Uterus (tissue), 4 donors: ENCODE measurements at places on chromosomes 4 and X. TPM values are rescaled to one million over a fixed set of nuclear protein-coding genes. Genes with fewer than 3 reads are reported as not detected.

- no peak for DNase-seq
These were observed 8.9 kb downstream of the BCLAF3 start for GRCh38 chrX:19981947-19982346.

DNA sequence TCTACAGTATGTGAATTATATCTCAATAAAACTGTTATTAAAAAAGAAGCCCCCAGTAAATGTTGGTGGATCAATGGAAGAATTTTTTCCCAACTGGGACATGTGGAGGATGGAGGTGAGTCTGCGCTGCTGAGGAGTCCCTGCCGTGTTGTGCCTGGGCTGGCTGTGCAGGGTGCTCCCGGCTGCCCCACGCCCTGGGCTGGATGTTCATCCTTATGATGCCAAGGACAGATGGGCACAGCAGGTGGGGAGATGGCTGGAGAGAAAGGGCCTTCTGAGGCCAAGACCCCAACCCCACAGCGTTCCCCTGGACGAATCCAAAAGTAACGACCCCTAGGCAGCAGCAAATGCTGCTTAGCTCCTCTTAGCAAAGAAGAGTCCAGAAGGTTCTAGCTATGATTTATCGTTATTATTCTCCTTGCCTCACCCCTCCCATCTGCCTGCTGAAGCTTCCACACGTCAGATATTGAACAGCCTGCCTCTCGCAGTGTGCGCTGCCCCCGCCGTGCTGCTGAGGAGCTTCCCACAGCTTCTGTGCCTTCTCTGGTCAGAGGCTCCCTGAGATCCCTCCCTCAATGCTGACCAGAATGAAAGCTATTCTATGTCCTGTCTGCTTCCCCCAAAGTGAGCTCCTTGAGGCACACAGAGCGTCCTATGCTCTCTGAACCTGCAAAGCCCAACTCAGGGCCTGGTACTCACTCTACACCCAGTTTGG lies 26.5 kb downstream of the HMX1 start:
- DNase-seq: no peak

DNA sequence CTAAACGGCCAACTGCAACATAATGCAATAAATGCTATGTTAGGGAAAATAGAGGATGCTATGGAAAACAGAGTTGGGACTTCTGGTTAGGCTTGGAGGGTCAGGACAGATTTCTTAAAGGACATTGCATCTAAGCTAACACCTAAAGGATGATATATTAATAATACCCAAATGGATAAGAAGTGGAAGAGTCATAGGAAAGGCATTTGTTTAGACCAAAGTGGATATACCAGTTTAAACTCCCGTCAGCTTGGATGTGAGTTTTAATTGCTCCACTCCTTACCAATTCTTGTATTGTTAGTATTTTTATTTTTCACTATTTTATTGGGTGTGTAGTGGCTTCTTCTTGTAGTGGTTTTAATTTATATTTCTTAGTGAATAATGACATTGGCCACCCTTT lies 93.9 kb downstream of the PTPN13 start:
- no peak for DNase-seq

The CNKSR2 gene
- 4.8 TPM for total RNA-seq

The TMEM35A gene
- total RNA-seq: 4.0 TPM

The MAGEA1 gene
- total RNA-seq: not detected

DNA sequence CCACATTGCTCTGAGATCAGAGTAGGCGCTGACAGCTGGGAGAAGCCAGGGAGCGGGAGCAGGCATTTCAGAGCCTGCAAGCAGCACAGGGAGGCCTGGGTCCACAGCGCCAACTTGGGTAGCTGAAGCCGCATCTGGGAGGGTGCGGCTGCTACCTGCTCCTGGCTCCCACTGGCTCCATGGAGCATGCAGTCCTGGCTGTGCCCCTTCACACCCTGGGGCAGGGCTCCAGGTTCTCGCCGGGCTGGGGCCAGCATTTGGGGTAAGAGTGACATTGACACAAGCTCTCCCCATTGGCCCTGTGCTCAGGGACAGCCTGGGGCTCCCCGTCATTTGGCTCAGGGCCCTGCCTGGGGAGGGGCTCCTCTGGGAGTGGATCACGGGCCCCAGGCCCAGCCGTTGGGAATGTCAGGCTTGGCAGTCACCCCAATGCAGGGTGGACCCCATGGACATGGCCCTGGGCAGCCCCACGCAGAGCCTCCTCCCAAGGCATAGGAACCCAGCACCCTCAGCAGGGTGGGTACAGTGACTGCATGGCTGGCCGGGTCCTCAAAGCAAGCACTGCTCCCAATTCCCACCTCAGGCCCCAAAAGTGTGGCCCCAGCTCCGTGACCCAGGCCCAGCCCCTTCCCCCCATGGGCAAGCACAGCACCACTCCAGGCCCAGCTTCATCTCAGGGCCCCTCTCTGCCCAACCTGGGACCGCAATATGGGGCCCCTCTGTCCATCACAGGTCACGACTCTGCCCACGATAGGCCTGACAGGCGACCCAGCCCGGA lies 82.4 kb downstream of the PRDM5 start:
- DNase-seq: no peak

- DNase-seq: no peak
These were observed 76.5 kb upstream of the SMARCAD1 start for GRCh38 chr4:94131212-94131611.

GRCh38 chr4:37910091-37910486 lies 19.2 kb downstream of the TBC1D1 start:
- no peak for DNase-seq

DNA sequence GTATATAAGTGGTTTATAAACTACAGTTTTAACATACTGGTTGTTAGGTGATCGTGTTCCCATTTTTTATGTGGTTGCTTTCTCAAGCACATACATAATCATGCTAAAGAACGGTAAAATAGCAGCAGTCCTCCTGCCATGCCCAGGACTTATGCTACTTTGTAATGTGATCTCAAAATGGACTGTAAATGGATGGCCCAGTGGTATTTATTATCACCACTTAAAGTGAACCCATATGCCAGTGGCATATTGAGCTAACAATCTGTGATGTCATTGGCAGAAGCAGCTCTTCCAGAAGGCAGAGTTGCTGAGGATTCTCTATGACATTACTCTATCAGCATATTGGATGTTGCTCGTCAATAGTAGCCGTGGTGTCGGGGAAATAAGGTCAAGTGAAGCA lies 28.6 kb downstream of the ANK2 start:
- no peak for DNase-seq

The ADAM29 gene
- not detected for total RNA-seq

DNA sequence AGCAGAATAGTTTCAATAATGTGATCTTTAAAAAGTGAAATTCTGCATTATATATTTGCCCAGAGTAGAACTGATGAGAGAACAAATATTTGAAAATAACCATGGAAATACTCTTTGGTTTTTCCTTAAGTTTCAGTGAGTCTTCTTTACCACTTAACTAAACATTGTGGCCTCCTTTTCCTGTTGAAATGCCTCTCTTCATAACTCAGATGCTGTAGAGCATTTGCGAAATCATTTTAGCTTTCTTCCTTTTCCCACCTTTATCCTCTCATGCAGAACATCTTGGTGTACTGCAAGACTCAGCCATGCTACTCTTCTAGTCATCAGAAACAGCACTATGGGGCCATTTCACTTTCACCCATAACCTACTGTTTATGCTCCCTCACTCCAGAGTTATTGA lies 48.2 kb downstream of the CASK start:
- DNase-seq: no peak

DNA sequence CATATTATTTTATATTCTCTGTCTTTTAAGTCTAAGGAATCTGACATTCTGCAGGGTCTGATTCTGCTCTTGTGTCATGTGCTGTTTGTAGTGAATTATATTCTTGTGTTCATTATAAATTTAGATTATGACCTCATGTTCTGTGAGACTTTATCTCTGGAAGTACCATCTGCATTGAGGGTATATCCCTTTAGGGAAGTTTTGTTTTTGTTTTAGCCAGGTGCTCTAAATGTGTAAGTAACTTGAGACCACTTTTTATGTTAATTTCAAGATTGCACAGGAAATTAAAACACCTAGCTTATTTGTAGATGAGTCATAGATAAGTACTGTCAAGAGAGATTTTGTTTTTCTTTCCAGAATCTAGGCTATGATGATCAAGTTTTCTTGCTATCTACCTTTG lies 35.0 kb upstream of the DKK2 start:
- no peak for DNase-seq

GRCh38 chr4:170425040-170425439 lies 335.3 kb upstream of the AADAT start:
- DNase-seq: no peak

The MAGEA4 gene
- total RNA-seq: not detected

DNA sequence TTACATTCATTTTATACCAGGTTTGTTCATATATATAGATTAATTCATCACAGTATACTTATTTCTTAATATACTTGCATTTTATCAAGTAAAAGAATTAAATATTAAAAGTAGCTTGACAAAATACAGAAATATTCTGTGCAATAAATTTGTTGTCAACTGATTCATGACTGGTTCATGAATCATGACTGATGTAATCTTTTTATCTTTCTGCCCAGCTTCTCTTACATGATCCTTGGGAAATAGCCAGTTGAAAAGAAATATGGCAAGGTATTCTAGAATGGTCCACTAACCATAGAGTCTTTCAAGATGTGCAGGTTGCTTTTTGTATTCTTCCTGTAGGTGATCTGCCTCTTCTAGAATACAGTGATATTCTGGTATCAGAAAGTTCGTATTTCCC lies 4.2 kb upstream of the CCNA2 start:
- DNase-seq: no peak

- DNase-seq: no peak
These were observed 318.6 kb downstream of the OPHN1 start for GRCh38 chrX:68114573-68115129.

The TCEAL9 gene
- 26.1 TPM for total RNA-seq

- no peak for DNase-seq
These were observed 123.6 kb downstream of the MSL3 start for GRCh38 chrX:11881485-11882170.

GRCh38 chrX:46838974-46839480 lies 2.2 kb downstream of the RP2 start:
- DNase-seq: no peak
